H1 (cell line): ENCODE measurements at places on chromosomes 5 and 9. TPM values are rescaled to one million over a fixed set of nuclear protein-coding genes. Genes with fewer than 3 reads are reported as not detected.

Gene NPR2
- total RNA-seq = 11.0 and 14.3 TPM in 2 replicates

Gene C9orf153
- total RNA-seq = 0.65 TPM in 1 of 2 replicates, not detected in the other

Gene ZDHHC11
- total RNA-seq = 16.6 and 19.8 TPM in 2 replicates

Gene ANAPC2
- 37.7 and 41.9 TPM in 2 replicates for total RNA-seq

Gene DMXL1
- 43.9 and 44.8 TPM in 2 replicates for total RNA-seq

Gene MYO10
- 107 and 114 TPM in 2 replicates for total RNA-seq

DNA sequence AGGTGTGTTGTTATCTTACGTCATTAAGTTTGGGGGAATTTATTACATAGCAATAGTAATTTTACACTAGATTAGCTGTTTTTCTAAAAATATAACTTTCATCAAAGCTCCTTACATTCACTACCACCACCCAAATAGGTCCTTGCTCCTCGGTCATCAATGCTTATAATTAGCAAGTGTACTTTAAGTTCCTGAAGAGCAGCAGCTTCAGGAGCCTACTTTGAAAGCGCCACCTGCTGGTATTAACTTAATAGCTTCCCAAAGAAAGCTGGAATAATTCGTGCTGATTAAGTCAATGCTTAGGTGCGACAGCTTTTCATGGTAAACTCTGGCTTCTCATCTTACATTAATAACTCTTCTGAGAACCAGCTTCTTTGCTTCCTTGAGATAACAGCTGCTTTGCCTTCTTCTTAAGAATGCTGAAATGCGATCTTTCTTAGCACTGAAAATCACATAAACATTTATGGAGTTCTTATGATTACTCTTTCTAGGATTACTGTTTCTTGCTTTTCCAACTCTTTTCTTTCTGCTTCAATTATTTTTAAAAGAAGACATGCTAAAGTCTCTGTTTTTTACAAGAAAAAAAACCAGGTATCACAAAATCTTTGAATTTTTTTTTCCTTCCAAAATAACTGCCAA lies 10.0 kb upstream of the C5 start:
- no peak for DNase-seq

DNA sequence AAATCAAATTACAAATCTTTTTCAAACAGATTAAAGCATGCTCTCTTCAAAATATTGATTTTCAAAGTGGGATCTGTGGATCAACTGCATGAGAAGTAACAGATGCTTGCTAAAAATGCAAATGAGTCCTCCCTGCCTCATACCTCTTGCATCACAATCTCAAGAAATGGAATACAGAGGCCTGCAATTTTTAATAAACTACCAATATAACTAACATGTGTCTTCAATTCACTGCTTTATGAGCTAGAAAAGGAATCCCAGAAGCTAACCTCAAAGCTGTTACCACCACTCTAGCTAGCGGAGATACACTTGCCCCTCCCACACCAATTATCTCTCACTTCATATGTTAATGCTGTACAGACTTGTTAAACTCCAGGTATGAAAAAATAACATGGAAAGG lies 9.6 kb downstream of the OR13C5 start:
- DNase-seq = no peak

DNA sequence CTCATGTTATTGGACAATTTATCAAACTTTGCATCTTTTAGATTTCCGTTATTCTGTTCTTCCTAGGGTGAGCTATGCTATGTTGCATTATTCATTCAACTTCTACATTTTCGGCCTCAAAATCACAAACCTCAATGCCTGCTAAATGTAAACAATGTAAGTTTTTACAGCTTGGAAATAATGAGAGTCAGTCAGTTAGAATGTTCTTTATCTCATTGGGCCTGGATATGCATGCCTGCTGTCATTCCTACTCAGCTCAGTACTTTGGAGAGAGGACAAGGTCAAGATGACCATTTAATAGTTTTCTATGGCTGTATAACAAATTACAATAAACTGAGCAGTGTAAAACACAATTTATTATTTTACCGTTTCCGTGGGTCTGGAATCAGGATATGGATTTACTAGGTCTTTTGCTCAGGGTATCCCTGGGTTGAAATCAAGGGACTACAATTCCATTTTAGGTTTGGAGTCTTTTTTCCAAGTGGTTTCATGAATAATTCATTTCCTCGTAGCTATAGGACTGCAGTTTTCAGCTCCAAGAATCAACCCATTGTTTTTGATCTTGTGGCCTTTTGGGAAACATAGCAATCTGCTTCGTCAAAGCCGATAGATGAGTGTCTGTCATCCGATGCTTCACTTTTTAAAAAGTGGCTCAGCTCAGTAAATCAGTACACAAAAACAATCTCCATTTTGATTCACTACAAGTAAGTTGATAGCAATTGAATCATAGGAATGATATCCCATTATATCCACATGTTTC lies 1143.2 kb upstream of the CDH6 start:
- no peak for DNase-seq

DNA sequence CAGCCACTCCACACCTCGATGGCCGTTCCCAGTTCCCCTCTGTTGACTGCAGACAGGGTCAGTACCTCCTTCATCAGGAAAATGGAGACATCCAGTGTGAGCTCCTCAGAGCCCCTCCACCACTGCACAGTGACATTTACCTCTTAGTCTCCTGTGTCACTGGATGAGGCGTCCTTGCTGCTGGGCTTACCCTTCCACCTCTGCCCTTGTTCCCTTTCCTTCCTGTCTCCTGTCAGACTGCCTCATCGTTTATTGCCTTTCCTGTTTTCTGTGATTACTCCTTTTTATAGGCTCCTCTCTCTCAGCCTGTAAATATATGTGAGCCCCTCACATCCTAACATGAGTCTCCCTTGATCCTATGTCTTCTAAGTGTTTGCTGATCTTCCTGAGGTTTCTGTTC lies 23.2 kb upstream of the SPTAN1 start:
- no peak for DNase-seq

GRCh38 chr5:43041110-43041668 lies 1.1 kb upstream of the ANXA2R start:
- DNase-seq = no peak

DNA sequence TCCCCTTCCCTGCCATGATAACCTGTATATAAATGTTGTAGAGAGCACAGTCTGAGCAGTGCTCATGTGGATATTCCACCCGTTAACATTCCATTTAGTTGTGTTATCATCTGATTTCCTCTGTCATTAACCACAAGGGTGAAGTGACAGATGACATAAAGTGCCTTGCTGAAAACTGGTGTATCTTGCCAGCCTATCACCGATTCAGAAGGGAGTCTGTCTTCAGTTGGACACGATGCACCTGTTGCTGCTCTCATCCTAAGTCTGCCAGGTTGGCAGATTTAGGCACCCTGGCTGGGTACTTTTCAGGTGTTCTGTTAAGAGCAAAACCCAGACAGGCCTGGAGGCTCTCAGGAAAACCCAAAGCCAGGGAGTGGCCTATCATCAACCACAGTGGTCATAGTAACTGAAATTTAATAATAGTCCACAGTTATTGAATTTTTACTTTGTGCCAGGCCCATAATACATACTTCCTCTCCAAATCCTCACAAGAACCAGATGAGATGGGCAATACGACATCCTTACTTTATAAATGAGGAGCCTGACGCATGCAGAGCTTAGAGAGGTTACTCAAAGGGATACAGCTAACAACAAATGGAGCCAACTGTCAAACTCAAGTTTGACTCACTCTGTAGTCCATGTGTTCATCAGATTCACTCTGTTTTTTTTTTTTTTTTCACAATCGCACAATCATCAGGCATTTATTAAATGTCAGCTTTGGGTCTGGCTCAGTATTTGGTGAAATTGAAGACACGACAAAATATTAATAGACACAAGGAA lies 100.7 kb upstream of the SPRY4 start:
- no peak for DNase-seq

GRCh38 chr5:13987843-13988464 lies 43.5 kb upstream of the DNAH5 start:
- DNase-seq = no peak

DNA sequence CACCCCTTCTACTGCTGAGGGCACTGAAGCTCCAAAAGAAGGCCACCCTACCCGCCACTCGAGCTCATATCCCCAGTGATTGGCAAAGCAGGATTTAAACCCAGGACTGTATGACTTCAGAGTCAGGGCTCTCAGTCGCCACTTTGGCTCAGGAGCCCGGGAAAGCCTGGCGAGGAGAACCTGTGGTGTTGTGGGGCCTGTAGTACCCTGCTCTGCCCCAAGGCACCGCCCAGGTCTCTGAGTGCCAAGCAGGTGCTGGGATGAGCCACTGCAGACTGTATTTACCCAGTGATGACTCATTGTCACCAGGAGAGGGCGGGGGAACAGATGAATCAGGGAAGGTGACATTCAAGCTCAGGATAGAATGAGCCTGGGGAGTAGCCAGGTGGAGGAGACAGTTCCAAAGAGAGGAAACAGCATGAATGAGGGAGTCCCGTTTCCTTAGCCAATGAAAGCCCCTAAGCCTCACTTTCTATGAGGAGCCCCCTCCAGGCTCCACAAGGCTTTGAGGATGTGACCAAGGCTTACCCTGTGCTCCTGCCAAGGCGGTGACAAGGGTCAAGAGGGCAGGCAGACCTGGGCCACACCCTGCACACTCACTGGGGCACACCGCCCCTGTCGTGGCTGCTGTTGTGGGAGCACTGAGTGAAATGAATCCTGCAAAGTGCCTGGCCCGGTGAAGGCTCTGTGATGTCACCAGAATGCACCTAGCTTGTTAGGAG lies 17.8 kb upstream of the DPM2 start:
- no peak for DNase-seq

DNA sequence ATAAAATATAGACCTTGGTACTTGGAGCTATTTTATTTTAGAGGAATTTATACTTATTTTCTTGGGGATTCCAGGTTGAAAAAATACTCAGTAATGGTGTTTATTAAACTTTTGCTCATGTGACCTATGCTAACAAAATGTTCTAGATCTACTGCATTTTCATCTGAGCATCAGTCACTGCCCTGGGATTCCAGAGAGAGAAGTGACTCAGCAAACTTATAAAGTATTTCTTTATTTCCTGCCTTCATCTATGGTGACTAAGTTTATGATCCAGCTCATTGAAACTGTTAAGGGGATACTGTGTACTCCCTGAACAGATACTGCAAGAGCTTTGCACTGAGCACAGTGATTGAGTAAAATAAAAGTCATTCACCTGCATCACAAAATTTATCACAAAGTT lies 298.5 kb upstream of the CDH18 start:
- DNase-seq = no peak

DNA sequence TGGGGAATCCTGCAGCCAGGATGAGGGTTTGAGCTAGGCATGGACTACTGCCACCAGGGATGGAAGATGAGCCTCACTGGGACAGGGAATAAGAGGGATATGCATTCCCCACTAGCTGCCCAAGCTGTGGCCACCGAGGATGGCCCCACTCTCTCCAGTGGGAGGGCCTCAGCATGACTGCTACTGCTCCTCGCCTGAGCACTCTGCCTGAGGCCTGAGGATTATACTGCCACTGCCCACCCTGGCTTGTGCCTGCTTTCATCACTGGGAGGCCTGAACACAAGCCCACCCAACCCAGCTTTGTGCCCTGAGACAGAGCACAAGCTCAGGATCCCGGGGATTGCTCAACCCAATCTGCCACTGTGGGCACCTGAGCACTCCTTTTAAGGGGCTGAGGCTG lies 425.6 kb downstream of the RASEF start:
- DNase-seq = no peak

- no peak for DNase-seq
These were observed 119.7 kb downstream of the PSD2 start for GRCh38 chr5:139915266-139915665.

DNA sequence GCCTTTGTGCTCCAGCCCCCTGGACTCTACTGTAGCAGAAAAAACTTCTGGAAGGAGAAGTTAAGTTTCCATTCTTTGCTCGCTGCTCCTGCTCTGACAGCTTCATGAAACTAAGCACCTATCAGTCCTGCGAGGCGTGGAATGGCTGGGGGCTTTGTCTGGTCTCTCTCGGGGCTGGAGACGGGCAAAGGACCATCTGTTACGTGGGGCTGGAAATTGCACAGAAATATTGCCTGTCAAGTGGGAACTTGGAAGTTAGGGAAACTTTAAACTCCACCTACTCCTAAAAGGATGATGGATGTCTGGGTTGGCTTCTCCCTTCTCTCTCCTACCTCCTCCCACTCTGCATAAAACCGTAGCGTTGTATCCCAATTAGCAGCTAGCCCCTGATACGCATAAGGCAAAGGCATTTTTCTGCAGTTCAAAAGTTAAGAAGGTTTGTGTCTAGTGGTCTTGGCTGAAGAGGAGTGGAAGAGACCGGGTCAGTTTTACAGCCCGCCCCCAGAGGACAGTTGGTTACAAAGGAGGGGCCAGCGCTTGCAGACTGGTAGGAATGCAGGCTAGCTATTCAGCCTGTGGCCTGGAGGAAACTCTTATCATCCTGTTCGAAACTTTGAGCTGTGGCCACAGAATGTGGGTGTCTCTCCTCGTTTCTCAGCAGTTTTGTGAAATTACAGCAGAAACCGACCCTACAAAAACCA lies 1.3 kb downstream of the FBXL7 start:
- no peak for DNase-seq

DNA sequence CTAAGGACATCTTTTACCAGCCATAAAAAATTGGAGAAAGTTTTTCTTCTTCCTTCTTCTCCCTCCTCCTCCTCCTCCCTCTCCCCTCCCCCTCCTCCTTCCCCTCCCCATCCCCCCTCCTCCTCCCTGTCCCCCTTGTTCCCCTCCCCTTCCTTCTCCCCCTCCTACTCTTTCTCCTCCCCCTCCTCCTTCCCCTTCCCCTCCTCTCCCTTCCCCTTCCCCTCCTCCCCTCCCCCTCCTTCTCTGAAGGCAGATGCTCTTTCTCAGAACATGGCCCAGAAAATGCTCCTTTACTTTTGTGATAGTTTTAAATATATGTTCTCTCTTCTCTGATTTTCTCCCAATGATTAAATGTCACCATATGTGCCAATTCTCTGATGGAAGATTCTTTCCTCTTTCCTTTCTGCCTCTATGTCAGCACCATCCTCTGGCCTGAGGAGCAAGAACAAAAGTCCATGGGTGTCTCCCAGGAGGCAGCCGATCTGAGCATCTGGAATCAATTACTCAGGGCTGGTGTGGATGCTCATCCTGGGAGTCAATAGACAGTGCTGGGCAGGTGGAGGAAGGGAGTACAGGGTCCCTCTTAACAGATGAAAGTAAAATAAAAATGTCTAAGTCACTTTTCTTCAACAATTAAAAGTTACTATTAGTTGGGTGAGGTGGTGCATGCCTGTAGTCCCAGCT lies 63.0 kb upstream of the GNA14 start:
- no peak for DNase-seq
